ENCODE measurements at places on chromosomes 6 and 20. TPM values are rescaled to one million over a fixed set of nuclear protein-coding genes. Genes with fewer than 3 reads are reported as not detected.

DNA sequence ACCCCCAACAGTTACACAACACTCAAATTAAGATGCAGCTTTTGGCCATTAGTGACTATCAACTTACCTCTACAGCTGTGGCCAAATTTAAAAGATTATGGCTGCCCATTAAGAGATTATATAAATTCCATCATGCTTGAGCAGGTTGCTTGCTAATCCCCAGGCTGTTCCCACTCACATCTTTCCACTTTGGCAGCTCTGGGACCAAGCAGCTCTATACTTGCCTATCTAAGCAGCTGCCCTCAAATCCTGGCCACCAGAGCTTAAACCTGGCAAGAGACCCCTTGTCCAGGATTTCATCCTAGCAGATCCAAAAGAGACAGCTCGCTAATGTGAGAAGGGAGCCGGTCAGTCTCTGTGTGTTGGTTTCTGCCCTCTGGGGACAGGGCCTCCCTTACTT is 127.9 kb downstream of the SLC23A2 start:
- no peak for DNase-seq

- DNase-seq: no peak
Observed at GRCh38 chr6:29696147-29697125, 15.5 kb upstream of the ZFP57 start.

GRCh38 chr6:149457316-149457884 is 27.4 kb downstream of the ZC3H12D start:
- DNase-seq: no peak

DNA sequence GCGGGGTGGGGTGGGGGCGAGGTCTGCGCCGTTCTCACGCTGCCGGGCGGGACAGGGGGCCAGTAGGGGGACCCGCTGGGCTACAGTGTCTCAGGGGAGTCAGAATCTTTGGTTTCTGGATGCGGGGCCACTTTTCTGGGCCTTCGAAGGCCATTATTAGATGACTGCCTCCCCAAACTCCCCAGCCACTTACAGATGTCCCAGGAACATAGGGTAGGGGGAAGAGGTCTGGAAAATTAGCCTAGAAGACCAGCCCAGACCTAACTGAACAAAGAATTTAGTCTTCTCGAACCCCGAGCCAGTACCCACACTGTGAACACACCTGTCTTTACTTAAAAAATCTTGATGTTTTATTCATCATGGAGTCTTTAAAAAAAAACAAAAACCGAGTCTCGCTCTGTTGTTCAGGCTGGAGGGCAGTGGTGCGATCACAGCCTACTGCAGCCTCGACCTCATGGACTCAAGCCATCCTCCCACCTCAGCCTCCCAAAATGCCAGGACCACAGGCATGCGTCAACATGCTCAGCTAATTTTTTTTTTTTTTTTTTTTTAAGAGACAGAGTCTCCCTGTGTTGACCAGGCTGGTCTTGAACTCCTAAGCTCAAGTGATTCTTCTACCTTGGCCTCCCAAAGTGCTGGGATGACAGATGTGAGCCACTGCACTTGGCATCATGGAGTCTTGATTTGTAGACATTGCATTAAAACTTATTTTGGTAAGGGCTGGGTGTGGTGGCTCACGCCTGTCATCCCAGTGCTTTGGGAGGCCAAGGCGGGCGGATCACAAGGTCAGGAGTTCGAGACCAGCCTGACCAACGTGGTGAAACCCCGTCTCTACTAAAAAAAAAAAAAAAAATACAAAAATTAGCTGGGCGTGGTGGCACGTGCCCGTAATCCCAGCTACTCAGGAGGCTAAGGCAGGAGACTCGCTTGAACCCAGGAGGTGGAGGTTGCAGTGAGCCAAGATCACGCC is 3.3 kb upstream of the SLC29A1 start:
- no peak for DNase-seq

- no peak for DNase-seq
Observed at GRCh38 chr20:53773792-53774401, 180.3 kb upstream of the ZNF217 start.

- no peak for DNase-seq
Observed at GRCh38 chr6:163195721-163196691, 218.5 kb upstream of the QKI start.

GRCh38 chr6:3370361-3371221 is 86.3 kb downstream of the SLC22A23 start:
- DNase-seq: no peak

DNA sequence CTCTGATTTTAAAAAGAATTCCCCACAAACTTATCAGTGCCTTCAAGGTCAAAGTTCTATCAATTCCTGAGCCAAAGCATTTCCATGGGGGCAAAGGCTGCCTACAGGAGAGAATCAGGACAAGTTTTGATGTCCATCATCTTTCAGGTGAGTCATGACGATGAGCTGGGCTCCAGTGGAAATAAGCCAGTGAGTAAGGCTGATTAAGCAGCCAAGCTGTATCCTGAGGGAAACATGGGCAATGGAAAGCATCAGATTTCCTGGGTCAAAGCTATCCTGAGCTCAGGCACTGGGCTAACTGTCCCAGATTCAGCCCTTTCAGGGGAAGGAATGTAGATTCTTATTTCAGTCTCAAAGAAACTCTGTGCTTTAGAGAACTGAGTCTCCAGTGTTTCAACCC is 377.4 kb downstream of the CD109 start:
- DNase-seq: no peak

DNA sequence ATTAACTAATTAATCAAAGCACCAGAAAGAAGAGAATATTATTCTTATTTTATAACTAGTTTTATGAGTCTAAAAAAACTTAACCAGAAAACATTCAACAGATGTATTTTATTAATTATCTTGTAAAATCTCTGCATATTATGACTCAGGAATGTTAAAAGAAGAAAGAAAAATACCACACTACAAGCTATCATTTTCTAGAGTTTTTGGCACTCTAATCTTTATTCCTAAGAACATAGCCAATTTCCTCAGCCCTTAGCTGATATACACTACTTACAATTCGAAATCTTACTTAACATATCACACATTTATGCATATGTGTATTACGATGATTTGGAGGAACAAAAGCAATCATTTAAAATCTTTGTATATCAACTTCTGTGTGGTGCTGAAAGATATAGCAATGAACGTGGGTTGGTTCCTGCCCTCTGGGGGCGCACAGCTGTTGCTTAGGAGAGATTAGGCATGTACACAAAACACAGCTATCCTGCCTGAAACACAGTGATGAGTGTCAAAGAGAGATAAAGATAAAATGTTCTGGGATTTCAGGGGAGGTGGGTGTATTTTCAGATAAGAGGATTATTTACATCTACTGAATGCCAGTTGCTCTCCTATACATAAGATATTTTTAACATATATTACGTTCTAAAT is 404.5 kb downstream of the SYNE1 start:
- no peak for DNase-seq

DNA sequence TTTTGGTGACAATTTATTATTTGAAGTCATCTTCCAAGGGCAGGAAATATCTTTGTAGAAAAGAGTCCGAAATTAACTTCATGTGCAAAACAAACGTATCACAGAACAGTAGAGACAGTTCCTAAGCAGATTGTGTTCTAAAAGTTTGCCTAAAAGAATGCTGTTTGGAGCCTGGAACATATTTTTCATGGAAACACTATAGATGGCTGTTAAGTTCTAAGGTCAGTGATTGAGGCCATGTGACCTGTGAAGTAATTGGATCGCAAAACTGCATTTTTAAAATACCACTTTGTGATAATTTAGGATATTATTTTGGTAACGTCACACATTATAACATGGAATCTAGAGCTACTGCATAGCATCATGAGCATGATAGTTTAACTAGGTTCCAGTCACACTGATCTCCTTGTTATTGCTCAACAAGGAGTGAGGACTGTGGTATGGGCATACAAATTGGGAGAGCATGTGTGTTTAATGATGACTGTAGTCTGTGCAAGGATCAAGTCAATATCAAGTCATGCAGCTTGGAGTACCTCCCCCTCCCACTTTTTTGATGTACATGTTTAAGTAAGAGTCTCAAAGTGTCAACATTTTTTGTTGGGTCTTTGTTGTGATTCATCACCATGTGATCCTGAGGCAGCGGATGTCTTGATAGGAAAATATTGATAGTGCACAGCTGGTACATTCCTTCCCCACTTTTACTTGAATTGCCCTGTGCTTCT is 609.3 kb upstream of the CITED2 start:
- DNase-seq: no peak

DNA sequence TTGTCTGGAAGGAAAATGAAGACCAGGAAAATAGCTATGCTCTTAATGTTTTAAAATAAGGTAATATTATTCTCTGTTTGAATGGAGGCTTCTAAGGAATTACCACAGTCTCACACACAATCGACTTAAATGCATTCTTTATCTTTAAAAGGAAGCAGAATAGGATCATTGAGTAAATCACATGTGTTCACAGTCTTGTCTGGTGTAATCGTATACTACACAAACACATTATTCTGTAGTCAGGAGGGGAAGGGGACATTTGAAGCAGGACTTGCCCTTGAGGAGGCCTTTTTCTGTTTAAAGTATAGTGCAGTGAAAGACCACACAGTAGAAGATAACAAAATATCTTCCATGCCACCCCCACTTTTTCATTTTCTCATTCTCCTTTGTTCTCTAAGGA is 20.6 kb upstream of the REV3L start:
- DNase-seq: no peak

DNA sequence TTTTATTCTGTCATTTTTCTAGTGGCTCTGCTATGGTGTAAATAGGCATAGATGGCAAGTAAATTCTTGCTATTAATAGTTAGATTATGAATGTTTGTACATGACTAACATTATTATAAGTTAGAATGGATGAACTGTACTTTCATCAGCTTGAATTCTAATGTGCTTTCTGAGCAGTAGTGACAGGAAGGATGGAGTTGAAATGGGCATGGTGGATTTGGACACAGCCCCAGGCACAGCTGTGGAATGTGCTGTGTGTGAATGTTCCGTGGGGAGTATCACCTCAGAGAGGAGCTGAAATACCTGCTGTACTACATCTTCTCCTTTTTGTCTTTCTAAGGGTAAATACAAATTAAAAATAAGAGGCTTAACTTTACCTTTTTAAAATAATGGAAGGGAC is 66.8 kb downstream of the FBXO5 start:
- DNase-seq: no peak

- no peak for DNase-seq
Observed at GRCh38 chr6:131107151-131107550, 28.1 kb upstream of the AKAP7 start.

GRCh38 chr6:131740161-131740560 is 29.3 kb upstream of the CTAGE9 start:
- DNase-seq: no peak

- DNase-seq: no peak
Observed at GRCh38 chr6:44309631-44310030, 3.5 kb downstream of the AARS2 start.

DNA sequence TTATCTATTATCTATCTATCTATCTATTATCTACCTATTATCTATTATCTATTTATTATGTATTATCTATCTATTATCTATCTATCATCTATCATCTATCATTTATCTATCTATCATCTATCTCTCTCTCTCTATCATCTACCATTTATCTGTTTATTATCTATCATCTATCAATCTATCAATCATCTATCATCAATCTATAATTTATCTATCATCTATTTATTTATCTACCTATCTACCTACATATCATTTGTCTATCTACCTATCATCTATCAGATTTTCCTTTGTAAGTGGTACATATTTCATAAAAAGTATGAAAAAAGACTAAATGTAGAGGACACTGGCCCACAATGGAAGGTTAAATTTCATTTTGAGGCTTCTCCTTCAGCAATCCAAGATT is 212.1 kb upstream of the EXOC2 start:
- no peak for DNase-seq

- no peak for DNase-seq
Observed at GRCh38 chr6:106527979-106528378, 101.3 kb downstream of the RTN4IP1 start.

The LAMA5 gene
- total RNA-seq: 84.3 TPM

The POM121L2 gene
- total RNA-seq: not detected

The CYP39A1 gene
- total RNA-seq: 9.3 TPM

The MAP1LC3A gene
- total RNA-seq: 55.0 TPM

The B3GAT2 gene
- total RNA-seq: 0.05 TPM

The UBR2 gene
- total RNA-seq: 25.9 TPM

The ZNF217 gene
- 18.9 TPM for total RNA-seq
